ENCODE measurements at places on chromosomes 16 and 17.

DNA sequence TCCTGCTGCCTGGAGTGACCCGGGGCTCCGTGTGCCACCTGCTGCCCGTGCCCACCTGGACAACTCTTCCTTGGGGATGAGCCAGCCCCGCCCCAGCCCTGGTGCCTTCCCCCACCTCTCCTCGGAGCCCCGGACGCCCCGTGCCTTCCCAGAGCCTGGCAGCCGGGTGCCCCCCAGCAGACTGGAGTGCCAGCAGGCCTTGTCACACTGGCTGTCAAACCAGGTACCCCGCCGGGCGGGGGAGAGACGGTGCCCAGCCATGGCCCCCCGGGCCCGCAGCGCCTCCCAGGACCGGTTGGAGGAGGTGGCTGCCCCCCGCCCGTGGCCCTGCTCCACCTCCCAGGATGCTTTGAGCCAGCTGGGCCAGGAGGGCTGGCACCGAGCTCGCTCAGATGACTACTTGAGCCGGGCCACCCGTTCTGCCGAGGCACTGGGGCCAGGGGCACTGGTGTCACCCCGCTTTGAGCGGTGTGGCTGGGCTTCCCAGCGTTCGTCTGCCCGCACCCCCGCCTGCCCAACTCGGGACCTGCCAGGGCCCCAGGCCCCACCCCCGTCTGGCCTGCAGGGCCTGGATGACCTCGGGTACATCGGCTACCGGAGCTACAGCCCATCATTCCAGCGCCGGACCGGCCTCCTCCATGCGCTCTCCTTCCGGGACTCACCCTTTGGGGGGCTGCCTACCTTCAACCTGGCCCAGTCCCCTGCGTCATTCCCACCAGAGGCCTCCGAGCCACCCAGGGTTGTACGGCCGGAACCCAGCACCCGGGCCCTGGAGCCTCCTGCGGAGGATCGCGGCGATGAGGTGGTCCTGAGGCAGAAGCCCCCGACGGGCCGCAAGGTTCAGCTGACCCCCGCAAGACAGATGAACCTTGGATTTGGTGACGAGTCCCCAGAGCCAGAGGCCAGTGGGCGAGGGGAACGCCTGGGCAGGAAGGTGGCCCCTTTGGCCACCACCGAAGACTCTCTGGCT is 38.4 kb downstream of the ARHGAP23 start:
- DNase-seq, result no peak

- DNase-seq, result no peak
Measured at GRCh38 chr17:3818786-3819185, 17.8 kb upstream of the ITGAE start.

DNA sequence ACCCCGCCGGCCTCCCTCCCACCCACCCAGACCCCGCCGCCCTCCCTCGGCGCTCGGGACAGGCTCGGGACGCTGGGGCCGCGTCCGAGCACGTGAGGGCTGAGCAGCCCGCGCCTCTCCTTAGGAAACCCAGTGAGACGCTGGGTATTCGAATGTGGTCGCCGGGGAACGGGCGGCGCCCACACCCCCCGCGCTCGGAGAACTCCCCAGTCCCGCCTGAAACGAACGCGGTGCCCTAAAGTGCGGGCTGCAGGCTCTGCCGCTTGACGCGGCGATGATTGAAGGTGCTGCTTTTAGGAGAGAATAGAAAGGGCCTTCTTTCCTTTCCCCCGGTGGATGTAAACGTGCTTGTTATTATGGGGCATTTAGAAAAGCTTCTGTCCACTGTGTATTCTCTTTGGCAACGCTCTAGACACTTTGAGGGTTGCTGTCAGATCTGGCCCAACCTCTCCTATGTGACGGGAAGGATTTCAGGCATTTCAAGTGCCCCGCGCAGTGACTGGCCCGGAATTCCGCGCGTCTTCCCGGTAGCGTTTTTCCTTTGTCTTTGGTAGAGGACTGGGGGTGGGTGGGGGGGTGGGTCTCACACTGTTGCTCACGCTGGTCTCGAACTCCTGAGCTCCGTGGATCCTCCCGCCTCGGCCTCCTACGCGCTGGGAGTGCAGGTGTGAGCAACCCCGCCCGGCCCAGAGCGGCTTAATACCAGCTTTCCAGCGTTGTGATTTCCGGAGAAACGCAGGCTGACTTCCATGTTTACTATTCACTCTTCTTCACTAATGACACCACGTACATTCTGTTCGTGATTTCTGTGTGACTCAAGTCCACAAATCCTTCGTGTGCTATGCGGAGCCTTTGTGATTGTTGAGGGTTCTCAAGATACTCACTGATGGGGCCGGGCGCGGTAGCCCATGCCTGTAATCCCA is 21.8 kb upstream of the FOXK2 start:
- peak; percentile 58 for DNase-seq

- DNase-seq, result no peak
Measured at GRCh38 chr17:61009663-61010062, 332.0 kb downstream of the BCAS3 start.

DNA sequence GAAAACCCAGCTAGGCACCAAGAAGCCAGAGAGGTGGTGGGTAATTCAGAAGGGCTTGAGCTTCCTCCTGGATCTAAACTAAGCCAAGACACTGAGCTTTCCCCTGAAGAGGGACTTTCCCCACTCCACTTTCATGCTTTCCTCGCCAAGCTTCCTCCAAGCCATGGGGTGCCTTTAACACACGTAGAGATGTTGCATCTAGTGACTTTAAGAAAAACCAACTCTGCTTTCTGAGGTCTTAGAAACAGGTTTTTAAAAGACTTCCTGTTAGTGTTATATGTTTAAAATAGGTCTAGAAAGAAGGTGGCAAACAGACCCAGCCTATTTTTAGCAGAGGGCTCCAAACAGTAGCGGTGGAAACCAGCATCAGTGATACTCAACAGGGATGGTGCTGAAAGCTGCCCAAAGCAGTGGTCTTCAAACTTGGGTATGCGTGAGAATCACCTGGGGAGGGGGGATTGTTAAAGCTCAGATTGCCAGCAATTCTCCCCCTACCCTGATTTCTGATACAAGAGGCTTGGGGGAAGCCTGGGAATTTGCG is 585.6 kb downstream of the CDH13 start:
- DNase-seq, result no peak

- DNase-seq, result no peak
Measured at GRCh38 chr16:11140466-11140865, 115.5 kb downstream of the SOCS1 start.

DNA sequence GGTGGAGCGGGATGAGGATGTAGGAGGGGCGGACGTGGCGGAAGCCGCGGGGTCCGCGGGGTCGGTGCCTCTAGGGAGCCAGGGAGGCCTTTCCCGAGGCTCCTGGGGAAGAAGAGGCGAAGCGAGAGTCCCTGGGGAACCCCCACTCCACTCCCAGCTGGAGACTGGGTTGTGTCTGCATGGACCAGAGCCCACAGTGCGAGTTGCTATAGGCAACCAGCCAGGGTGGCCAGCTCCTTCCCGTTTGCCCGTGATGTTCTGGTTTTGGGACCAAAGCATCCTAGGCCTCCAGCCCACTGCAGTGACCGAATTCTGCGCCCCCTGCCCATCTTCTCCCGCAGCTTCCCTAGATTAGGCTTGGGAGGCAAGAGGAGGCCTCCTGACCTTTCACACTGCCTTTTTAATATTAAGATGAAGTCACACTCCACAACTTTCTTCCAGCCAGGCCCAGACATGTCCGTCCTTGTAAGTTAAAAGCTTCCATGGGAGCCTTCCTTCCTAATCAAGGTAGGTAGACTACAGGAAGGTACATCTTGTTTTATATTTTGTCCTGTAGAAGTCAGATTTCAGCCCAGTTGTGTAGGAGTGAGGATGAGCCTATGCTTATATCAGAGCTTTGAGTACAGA is 469 bp downstream of the AMZ2 start:
- no peak for DNase-seq

DNA sequence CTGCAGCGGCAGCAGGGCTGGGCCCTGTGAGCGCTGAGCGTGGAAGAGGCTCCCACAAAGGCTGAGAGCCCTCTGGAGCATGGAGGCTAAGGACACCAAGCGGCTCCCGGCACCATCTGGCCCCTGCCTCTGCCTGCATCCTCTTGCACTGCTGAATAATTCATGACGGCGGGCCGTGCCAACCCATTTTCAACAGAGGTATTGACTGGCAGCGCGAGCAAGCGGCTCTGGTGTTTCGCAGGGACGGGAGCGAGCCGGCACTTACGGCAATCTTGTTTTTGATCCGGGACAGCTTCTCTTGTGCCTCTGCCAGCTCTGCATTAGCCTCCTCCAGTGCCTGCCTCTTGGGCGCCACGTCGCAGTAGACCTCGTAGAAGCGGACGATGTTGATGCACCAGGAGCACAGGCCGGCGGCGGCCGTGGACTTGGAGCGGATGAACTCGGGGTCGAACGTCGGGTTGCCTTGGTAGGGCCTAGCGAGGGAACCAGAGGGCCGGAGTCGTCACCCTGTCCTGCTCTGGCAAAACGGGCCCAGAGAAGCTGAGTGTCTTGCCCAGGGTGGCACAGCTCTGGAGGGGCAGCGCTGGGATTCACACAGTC is 80.4 kb downstream of the PGS1 start:
- DNase-seq, result no peak

DNA sequence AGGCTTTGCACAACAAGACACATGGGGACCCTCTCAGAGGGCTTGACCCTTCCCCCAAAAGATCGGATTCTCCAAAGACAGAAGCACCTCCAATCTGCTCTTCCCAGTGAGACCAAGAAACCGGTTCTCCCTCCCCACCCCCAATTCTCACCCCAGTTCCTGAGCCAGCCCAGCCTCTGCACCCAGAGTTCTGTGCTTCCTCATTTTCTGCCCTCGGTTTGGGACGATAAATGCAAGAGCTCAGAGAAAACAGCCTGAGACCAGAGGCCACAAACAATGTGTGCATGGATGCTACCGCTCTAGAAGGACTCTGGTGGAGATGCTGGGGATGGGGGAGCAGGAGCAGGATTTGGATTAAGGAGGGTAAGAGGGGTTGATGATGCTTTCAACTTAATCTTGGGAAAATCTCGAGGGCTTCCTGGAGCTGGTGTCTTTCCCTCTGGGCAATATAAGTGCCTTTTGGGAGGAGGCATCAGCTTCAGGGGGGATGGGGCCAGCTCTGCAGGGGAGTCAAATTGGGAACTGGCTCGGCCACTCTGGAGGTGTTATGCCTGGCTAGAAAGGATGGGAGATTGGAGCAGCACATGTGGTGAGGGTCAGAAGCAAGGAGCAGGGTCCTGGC is 6.0 kb downstream of the KRT15 start:
- DNase-seq, result no peak
